ENCODE measurements at places on chromosomes 6 and 20.

DNA sequence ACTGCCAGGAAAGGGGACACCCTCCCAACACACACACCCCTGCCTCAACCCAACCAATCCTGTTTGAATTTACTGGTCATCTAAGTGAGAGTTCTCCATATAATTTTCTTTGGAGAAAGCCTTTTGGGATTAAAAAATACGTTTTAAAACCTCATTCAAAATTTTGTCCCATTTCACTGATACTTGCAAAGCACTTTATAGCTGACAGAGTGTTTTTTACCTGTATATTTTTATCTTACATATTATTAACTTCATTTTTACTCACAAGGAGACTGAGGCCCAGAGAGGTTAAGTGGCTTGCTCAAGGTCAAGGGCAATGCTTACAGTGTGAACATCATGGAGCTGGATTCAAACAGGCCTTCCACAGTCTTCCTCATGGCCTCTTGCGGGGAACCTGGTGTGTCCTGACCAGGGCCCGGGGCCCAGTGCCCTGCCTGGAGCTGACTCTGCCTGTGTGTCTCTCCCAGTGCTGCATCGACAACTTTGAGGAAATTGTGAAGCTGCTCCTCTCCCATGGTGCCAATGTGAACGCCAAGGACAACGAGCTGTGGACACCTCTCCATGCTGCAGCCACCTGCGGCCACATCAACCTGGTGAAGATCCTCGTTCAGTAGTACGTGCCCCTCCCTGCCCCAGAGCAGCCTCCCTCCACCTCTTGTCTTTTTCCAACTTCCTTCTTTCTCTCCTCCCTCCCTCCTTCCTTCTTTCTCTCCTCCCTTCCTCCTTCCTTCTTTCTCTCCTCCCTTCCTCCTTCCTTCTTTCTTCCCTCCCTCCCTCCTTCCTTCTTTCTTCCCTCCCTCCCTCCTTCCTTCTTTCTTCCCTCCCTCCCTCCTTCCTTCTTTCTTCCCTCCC lies 30.9 kb upstream of the FAM83D start:
- no peak for DNase-seq

- peak; percentile 57 for DNase-seq
Observed at GRCh38 chr6:152746172-152746553, 4.4 kb upstream of the VIP start.

DNA sequence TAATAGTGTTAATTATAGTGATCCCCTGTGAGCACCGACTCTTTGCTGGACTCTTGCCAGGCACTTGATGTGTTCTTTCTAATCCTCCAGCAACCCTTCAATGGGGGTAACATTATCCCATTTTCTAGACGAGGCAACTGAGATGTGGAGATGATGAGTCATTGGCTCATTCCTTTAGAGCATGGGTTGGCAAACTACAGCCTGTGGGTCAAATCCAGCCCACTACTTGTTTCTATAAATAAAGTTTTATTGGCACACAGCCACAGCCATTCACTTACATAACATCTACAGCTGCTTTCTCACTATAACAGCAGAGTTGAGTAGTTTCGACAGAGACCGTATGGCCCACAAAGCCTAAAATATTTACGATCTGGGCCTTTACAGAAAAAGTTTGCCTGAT lies 249.5 kb upstream of the KCNG1 start:
- peak; percentile 83 for DNase-seq

DNA sequence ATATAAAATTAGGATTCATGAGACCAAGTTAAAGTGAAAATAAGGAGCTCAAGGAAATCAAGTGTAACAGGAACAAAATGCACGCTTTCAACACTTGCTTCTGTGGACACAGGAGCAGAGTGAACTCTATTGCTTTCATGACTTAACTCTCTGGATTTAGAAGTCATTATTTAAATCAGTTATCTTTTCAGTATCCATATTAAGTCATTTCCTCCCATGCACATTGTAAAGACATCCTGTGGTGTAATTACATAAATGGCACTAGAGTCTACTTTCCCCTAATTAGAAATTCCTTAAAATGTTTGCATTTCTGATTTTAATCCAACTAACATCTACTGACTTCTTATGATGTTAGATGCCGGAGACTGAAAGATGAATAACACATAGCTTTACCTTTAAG lies 88.0 kb downstream of the INSM1 start:
- DNase-seq = no peak

- no peak for DNase-seq
Observed at GRCh38 chr6:170130201-170130621, 160.7 kb downstream of the DLL1 start.

DNA sequence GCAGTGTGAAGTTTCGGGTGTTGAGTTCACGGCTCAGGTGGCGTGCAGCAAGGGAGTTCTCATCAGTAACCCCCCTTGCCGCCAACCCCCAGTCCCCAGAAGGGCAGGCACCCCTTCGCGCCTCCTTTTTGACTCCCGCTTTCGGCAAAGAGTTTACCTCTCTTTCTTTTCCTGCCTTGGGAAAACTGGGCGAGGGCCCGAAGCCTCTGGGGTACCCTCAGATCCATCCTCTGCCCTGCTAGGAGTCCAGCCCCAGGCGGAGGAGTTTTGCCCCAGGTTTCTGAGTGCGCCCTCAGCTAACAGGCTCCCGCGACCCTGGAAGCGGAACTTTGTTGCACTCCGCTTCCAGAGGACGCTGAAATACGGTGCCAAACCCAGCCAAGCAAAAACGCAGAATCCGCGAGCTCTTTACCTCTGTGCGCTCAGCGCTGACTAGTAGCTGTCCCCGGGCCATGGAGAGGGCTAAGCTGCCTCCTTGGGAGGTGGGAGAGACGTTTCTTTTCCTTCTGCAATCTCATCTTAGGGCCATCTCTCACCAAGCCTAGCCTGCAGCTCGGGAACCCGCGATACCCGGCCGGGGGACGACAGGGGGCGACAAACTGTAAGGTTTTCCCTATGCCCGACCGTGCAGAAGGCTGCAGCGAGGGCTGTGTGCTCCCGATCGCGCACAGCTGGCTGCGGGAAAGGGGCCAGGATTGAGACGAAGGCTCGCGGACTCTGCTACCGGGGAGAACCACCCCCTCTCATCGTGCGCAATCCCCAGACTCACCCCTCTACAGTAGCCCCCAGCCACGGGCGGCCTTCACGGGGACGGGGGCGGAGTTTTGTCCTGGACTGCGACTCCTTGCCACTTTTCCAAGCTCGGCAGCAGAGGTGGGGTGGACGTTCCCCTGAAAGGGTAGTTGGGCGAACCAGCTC lies 2.7 kb upstream of the PAX1 start:
- DNase-seq = peak; percentile 43

DNA sequence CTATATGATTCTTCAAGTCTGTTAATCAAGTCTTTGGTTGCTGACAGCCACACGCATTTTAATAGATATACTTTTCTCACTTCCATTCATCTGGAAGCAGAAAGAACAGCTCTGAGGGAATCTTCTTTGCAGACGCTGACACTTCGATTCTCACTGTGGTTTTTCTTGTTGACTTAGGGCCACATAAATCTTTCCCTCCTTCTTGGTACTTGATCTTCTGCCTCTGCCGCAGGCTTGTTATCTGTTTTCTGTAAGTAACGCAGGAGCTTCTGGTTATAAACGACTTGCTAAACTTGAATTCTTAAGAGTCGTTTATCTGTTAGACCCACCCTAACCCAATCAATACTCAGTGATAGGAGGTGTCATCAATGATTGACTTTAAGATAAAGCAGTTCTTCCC lies 268.8 kb upstream of the SULF2 start:
- no peak for DNase-seq

DNA sequence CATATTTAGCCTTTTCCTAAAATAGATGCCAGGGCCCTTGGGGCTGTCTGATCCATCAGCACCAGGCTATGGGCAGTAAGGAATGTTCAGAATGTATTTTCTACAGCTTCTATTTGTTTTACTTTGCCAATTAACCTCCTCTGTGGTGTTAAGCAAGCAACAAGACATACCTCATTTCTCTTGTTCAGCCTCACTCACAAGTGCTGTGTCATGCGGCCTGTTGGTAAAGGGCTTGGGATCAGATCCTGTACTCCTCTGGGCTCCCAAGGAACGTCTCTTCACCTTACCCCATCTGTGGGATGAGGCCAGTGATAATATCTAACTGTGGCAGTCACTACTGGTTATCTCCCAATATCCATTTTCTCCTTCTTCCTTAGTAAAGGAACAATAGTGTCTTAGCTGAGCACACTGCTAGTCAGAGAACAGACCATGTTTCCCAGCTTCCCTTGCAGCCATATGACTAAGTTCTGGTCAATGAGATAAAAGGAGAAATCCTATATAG lies 7.0 kb upstream of the DSTN start:
- peak; percentile 88 for DNase-seq

DNA sequence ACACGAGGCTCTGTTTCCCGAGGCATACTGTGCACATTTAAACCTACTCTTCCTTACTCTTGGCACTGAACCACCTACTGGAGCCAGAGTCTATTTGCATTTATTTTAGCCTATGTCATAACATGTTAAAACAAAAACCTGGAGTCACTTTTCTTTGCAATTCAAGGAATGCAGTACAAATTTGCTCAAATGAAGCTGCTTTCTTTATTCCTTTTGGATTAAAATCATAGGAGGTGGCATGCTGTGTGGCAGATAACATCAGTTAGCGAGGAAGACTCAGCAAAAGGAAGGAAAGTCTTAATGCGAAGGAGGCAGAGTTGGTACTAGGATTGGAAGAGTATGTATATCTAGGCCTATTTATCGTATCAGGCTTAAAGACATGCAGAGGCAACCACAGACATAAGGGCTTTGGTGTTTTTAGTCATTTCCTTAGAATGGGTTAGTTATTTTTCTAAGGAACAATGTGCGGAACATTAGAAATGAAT lies 92.9 kb downstream of the SAMD3 start:
- DNase-seq = no peak

DNA sequence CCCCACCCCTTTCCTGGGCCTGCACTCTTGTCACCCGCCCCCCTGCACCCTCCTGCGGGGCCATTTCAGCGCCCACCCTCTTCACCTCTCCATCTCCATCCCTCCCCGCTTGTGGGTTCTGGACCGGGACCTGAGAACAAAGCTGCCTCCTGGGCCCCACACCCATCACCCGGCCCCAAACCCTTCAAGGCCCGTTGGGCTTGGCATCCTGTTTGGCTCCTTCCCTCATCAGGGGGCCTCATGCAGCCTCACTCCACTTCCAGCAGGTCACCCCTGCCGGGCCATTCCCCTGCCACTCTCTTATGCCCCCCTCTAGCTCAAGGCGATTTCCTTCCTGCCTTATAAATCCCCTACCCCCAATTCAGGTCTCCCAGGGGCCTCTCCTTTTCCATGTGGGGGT lies 67.4 kb downstream of the SRC start:
- no peak for DNase-seq

DNA sequence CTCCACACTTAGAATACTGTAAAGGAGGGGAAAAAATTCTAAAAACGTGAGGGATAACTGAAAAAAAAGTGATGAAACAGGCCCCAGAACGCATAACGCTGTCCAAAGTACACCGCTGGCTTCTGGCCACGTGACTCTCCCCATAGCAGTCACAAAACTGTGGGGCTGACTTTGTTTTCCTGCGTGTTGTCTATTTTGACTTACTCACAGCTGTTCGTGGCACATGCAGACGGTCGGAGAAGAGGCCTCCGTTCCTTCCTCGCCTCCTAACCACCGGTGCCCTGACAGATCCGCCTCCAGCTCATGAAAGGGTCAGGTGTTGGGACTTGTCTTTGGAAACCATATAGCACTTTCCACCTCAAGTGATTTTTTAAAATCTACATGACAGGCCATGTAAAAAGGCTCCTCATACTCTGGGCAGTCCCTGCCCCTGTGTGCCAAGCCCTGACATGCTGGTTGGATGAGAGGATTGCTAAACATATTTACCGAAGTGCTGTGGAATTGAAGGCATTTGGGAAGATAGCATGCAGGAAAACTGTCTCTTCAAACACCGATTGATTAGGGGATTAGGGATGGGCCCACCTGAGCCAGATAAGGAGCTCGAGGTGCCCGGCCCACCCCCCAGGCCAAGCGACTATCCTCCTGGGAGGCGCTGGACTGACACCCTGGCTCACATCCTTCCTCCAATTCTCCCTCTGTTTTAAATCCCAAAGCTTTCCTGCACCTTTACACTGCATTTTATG lies 54.8 kb downstream of the DACT2 start:
- no peak for DNase-seq

DNA sequence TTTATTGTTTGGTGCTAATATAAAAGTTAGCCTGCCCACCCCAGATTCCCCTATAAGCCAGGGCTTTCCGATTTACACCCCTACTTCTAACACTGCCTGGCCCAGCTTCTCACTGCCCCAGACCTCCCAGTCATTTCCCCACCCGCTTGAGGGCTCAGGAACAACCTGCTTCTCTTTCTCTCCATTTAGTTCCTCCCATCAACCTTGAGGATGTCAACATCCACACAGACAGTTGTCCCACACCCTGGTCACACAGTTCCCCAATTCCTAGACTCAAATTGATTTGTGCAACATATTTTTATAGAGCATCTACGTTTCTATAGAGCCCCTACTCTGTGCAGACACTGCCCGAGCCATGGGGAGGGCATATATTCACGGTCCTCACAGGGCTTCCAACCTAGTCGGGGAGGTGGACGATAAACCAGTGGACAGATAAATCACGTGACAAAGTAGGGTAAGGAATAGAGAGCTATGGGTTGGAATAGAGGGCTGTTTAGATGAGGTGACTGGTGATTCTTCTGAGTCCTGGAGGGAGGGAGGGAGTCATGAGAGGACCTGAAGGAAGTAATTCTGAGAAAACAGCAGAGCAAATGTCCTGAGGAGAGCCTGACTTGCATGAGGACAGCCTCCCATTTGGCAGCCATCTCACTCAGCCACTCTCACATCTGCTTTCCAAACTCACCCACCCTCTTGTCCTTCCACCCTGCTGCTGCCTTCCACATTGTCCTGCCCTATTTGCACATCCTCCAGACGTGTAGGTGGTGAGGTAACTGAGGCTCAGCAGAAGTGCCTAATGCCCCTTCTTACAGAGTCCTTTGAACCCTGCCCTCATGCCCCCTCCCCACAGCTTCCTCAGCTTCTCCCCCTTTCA lies 6.3 kb downstream of the GABRR2 start:
- DNase-seq = no peak

GRCh38 chr6:110575925-110576463 lies 99.6 kb upstream of the SLC22A16 start:
- DNase-seq = no peak

- DNase-seq = peak; percentile 84
Observed at GRCh38 chr6:16683641-16684194, 77.5 kb downstream of the ATXN1 start.

GRCh38 chr6:13377054-13377758 lies 48.9 kb upstream of the TBC1D7 start:
- DNase-seq = no peak
